NCI-H1105 (cell line): ENCODE measurements at places on chromosomes 2 and 18.

DNA sequence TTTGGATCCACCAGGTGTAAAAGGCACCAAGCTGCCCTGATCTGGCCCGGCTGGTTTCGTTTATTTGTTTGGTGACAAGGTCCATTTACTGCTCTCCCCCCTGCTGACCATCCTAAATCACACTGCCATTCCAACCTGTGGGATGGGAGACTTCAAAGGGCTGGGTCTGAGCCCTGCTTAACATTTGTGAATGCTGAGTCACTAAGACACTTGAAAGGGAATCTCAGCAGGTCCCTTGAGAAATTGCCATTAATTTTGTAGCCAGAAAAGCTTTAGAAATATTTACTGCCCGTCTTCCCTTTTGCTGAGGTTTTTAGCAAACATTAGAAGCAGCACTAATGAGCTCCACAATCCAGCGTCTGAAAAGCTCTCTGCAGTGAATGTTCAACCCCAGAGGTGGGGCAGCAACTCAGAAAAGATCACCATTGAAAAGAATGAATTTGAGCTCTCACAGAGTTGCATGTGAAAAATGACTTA, 133.8 kb downstream of the ARL4C start:
- no peak for DNase-seq

GRCh38 chr2:101655702-101656422, 41.6 kb upstream of the MAP4K4 start:
- DNase-seq, result no peak

- DNase-seq, result no peak
These were observed 14.4 kb upstream of the GPR17 start for GRCh38 chr2:127631541-127631996.

- no peak for DNase-seq
These were observed 85.9 kb downstream of the HRH4 start for GRCh38 chr18:24546307-24546706.

- no peak for DNase-seq
These were observed 40.8 kb downstream of the PAPOLG start for GRCh38 chr2:60796573-60797509.

DNA sequence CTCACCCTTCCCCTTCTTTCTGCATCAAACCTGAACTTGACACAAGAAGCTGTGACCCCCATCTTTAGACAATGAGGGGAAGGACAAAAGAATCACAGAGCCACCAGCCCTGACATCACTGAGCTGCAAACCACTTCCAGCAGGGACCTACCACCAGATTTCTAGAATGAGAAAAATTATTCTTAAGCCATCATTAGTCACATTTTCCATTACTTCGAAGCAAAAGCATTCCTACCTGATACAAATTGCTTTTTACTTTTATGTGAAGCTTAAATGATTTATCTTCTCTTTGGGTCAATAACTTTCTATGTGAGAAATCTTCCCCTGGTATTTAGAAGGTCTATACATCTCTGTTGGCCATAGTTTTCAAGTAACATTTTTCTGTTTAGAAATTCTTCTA, 134.8 kb downstream of the TCF4 start:
- no peak for DNase-seq

DNA sequence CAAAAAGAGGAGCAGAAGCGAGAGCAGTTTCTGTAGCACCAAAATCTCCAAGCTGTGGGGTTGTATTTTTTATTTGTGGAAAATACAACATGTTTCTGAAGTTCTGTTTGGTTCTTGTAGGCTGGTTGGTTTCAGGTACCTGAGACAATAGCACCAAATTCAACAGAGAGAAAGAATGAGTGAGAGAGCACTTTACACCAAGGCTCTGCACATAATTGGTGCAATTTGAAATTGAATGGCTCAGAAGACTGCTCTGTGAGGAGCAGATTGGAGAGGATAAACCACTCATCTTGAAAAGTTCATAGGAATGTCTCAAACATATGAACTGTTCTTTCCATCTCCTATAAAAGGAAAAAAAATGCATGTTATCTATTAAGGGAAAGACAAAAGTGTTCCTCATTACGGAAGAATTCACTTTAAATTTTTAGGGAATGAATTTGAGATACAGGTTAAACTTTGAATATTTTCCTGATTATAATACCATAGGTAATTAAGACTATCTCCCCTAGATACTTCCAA, 175.1 kb downstream of the ATAD2B start:
- no peak for DNase-seq

- DNase-seq, result no peak
These were observed at the start of gene ARHGEF4 for GRCh38 chr2:130836501-130837174. Gene ARHGEF4, plus strand, starts transcription at chr2:130836914. Its CDS starts 40 bp downstream, at chr2:130836954.

GRCh38 chr2:180652794-180653193, 327.6 kb upstream of the UBE2E3 start:
- DNase-seq, result no peak

- no peak for DNase-seq
These were observed 342.2 kb downstream of the ADCYAP1 start for GRCh38 chr18:1246827-1247226.

DNA sequence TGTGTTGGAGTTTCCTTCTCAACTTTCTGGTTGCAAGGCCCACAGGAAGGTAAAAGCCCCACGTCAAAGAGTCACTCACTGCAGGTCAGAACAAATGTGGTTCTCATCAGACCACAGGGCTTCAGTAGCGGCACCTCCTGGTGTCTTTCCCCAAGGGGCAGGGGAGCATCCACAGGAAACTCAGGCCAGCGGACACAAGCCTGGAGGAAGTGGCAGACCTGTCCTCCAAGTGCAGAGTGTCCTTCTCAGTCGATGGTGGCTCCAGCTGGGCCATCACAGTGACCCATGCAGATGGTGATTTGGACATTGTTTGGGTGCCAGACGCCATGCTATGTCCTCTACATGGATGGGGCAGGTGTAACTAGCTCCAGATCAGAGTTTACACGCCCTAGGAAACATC, 84.9 kb downstream of the ACKR3 start:
- DNase-seq, result no peak

GRCh38 chr2:16139663-16140615, 199.6 kb downstream of the MYCN start:
- peak; percentile 33 for DNase-seq

GRCh38 chr2:109724533-109725460, 69.3 kb upstream of the RGPD5 start:
- DNase-seq, result no peak

- no peak for DNase-seq
These were observed 103.3 kb upstream of the RBBP8 start for GRCh38 chr18:22829781-22830180.

- no peak for DNase-seq
These were observed 106.5 kb upstream of the COL5A2 start for GRCh38 chr2:189285962-189286645.

GRCh38 chr2:60104514-60105505, 448.6 kb downstream of the BCL11A start:
- no peak for DNase-seq

GRCh38 chr2:180463608-180464007, 456.5 kb upstream of the CWC22 start:
- no peak for DNase-seq

- no peak for DNase-seq
These were observed 69.7 kb upstream of the FOSL2 start for GRCh38 chr2:28322981-28323396.

- no peak for DNase-seq
These were observed 82.1 kb downstream of the ACTR2 start for GRCh38 chr2:65309699-65310098.

- no peak for DNase-seq
These were observed 46.7 kb upstream of the ATP5MC3 start for GRCh38 chr2:175228179-175228578.

GRCh38 chr2:239391286-239392071, 9.3 kb downstream of the HDAC4 start:
- DNase-seq, result no peak

DNA sequence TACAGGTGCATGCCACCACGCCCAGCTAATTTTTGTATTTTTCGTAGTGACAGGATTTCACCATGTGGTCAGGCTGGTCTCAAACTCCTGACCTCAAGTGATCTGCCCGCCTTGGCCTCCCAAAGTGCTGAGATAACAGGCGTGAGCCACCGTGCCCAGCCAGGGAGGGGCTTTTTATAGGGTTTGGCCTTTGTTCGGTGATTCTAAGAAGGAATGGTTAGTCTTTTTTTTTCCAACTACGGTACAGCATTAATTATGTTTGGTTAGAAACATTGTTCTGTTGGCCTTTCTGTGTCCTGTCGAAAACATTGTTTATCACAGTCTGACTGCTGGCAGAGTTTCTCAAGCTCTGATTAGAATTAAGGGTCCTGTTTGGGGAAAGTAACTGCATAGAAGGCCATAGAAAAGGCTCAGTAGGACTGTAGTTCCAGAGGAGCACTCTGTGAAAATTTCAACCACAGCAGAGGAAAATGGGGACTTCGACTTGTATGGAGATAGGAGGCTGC, 19.3 kb upstream of the SMCHD1 start:
- DNase-seq, result no peak

- DNase-seq, result no peak
These were observed 19.3 kb downstream of the GPR55 start for GRCh38 chr2:230905448-230906421.

GRCh38 chr2:39730685-39731302, 48.3 kb downstream of the THUMPD2 start:
- DNase-seq, result peak; percentile 4

DNA sequence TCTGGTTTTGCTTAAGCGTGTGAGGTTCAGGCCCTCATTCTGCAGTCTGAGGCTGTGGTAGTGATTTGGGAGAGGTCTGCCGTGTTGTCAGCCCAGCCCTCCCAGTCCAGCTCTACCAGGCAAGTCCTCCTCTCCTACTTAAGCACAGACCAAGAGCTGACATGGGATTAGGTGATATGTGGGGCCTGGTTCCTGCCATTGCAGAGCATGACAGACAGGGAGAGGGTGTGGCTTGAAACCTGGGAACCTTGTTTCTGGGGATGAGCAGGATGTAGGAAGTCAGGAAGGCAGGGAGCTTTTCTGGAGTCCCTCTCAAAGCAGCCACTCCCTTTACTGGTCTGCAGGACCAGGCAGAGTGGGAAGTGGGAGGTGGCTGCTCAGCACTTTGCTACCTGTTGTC, 38.6 kb downstream of the PTPRM start:
- no peak for DNase-seq
